Heart left ventricle (tissue), 16 donors: ENCODE measurements at places on chromosomes 4 and X. TPM values are rescaled to one million over a fixed set of nuclear protein-coding genes. Genes with fewer than 3 reads are reported as not detected.

DNA sequence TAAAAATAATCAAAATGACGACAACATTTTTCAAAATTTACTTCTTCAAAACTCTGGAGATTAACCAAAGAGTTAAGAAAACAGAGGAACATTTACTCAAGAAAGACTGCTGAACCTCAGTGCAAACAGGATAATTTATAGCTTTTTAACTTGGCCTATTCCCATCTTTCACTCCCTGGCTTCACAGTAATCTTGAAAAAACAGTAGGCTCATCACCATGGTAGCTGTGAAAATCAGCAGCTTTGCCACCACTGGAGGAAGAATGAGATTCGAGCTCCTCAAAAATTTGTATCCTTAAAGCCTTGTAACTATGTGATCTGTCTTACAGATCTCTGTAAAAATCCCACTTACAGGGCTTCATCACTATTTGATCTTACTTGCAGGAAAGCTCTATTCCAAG lies 447.7 kb upstream of the CTSO start:
- DNase-seq: no peak
- no peak overlapping the region for H3K27ac ChIP-seq
- no peaks in the 10 kb centered on the region for H3K4me1 ChIP-seq
- no peaks in the 10 kb centered on the region for H3K36me3 ChIP-seq

- H3K36me3 ChIP-seq: no peaks in the 10 kb centered on the region
- no peak overlapping the region for H3K27ac ChIP-seq
- no peaks in the 10 kb centered on the region for H3K27me3 ChIP-seq
- no peaks in the 10 kb centered on the region for H3K4me1 ChIP-seq
- no peak overlapping the region for H3K4me3 ChIP-seq
These were observed 31.3 kb downstream of the SLIT2 start for GRCh38 chr4:20283039-20283438.

DNA sequence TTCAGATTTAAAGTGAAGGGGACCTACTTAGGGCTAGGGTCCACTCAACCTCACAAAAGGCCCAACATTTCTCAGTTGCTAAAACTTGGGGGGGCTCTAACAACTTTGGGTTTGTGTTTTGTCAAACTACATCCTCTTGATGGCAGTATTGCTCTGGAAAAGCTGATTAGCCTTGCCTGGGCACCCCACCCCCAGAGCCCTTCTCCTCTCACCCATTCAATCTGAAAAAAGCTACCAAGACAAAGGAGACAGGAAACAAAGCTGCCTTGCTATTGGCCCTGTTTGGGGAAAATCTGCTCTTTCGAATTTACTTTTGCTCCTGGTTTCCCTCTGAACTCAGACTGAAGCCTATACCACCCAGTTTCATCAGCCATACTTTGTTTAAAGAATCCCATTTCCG lies 195.2 kb upstream of the STK26 start:
- DNase-seq: no peak
- no peak overlapping the region for H3K27ac ChIP-seq
- H3K27me3 ChIP-seq: no peaks in the 10 kb centered on the region
- H3K4me1 ChIP-seq: peaks cover 5% of the 10 kb centered on the region
- H3K36me3 ChIP-seq: no peaks in the 10 kb centered on the region
- no peak overlapping the region for H3K4me3 ChIP-seq

GRCh38 chrX:136030303-136031191 lies 45.3 kb downstream of the SLC9A6 start:
- H3K4me3 ChIP-seq: no peak overlapping the region
- H3K4me1 ChIP-seq: peaks cover 24% of the 10 kb centered on the region
- no peaks in the 10 kb centered on the region for H3K36me3 ChIP-seq
- peak overlapping the region; percentile 54 for H3K27ac ChIP-seq

GRCh38 chr4:103934178-103934789 lies 214.5 kb upstream of the TACR3 start:
- H3K27ac ChIP-seq: no peak overlapping the region
- no peak for DNase-seq
- H3K4me3 ChIP-seq: no peak overlapping the region
- no peaks in the 10 kb centered on the region for H3K27me3 ChIP-seq
- H3K36me3 ChIP-seq: no peaks in the 10 kb centered on the region

DNA sequence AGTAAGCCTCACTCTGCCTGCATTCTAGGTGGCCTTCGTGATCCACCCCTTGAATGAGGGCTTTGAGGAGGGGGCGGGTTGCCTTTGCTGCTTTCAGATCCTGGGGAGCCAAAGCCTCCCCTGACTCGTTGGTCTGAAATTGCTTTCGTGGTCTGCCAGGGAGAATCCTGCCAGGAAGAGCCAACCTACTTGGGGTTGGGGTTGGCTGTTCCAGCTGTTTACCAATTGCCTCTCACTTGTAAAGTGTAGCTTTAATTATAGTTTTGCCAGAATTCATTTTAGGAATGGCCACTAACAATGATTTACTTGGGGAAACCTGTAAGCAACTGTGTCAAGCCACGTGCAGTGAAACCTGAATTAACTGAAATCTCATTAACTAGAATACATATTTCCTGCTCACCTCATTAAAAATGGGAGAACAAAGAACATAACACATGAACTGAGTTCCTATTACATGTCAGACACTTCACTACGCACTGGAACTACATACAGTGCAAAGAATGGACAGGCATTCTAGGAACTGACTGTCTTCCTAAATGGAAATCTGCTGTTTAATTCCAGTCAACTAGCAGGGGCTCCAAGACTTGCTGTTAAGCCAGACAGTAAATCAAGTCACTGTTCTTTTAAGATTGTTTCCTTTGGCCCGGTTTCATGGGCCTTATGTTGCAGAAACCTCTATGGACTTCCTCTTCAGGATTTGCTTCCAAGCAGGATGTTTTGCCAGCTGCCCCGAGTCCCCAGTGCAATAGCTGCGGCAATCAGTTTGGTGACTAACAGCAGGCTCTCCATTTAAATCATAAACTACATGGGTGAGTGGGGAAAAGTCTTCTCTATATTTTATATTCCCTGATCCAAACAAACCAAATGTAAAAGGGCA lies 16.4 kb upstream of the NKRF start:
- H3K4me1 ChIP-seq: peaks cover 6% of the 10 kb centered on the region
- no peak overlapping the region for H3K4me3 ChIP-seq
- H3K27ac ChIP-seq: peak overlapping the region; percentile 51
- no peaks in the 10 kb centered on the region for H3K27me3 ChIP-seq
- DNase-seq: peak; percentile 61

DNA sequence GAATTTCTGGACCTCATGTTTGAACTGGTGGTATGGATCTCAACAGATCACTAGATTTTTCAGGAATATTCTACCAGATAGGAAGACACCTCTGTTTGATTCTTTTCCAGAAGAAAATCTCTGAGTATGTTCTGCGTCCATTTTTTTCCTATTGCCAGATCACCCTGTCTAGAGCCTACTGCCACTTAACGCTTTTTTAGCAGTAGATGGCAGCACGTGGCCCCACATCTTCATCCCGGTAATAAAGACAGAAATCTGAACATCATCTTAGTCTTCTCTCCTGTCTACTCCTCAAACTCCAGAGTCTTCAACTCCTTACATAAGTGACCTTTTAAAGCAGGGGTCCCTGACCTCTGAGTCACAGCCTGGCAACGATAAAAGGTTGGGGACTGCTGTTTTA lies 184.7 kb downstream of the TMA16 start:
- no peak overlapping the region for H3K4me3 ChIP-seq
- no peaks in the 10 kb centered on the region for H3K36me3 ChIP-seq
- H3K27me3 ChIP-seq: no peaks in the 10 kb centered on the region
- DNase-seq: no peak

DNA sequence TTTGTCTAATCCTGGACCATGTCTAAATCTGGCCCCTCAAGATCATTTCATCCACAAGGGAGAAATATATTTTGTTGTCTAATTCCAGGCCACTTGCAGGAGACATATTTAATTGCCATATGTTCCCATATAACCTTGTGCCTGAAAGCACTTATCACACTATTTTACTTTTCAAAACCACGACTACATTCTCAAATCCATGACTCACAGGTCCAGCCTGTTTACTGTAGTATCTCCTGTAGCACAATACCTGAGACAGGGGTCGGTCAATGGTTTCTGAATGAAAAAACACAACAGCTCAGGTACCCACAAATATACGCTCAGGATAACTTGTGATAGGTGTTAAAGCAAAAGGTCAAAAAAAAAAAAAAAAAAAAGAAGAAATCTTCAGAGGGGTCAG lies 60.9 kb downstream of the SEC24D start:
- no peak overlapping the region for H3K4me3 ChIP-seq
- H3K4me1 ChIP-seq: peaks cover 15% of the 10 kb centered on the region
- H3K27me3 ChIP-seq: no peaks in the 10 kb centered on the region
- DNase-seq: no peak

GRCh38 chr4:88109123-88109881 lies 49.1 kb downstream of the ABCG2 start:
- H3K4me3 ChIP-seq: no peak overlapping the region
- no peak overlapping the region for H3K27ac ChIP-seq
- no peak for DNase-seq

The GLOD5 gene
- total RNA-seq: not detected

The ARFIP1 gene
- total RNA-seq: 11.3 TPM

The CXCL11 gene
- 70.7 TPM for total RNA-seq

The TCP11X1 gene
- not detected for total RNA-seq

The ZNF185 gene
- total RNA-seq: 0.67 TPM

The RASSF6 gene
- total RNA-seq: not detected

The RAB40AL gene
- total RNA-seq: not detected

The RIBC1 gene
- total RNA-seq: 0.64 TPM

The COQ2 gene
- total RNA-seq: 18.3 TPM
